ENCODE measurements at places on chromosomes 7 and 10.

DNA sequence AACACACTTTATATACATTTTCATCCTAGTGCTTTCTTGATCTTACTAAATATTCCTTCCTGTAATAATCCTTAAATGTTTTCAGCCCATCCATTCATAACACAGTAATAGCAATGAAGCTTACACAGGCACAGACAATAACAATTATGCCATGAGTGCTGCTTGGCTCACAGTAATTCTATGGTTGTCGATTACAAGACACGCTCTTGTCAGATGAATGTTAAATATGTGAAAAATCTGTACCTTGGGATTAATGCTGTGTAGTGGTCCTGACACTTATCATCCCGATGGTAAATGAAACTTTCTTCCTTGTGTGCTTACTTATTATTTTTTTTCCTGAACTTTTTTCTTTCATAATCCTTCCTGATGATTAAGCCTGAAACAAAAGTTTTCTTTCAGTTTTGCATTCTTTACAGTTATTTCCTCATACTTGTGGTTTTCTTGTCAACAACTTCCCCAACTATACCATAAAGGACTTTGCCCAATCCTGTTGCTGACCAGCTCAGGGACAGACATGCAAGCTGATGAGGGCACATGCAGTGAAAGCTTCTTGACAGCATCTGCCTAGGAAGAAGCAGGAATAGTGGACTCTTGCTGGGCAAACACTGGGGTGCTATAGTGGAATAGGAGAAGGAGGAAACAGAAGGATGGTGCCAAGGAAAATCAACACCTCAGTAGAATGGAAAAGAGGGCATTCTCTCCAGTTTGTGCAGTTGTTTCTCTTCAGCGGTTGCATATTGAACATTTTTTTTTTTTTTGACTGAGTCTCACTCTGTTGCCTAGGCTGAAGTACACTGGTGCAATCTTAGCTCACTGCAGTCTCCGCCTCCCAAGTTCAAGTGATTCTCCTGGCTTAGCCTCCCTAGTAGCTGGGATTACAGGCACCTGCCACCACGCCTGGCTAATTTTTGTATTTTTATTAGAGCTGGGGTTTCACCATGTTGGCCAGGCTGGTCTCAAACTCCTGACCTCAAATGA is 6.7 kb upstream of the MGAM2 start:
- DNase-seq, result peak; percentile 29

- peak; percentile 82 for DNase-seq
Measured at GRCh38 chr7:18570890-18571478, 75.4 kb downstream of the HDAC9 start.

- DNase-seq, result no peak
Measured at GRCh38 chr10:113945687-113946085, 91.2 kb downstream of the NHLRC2 start.

DNA sequence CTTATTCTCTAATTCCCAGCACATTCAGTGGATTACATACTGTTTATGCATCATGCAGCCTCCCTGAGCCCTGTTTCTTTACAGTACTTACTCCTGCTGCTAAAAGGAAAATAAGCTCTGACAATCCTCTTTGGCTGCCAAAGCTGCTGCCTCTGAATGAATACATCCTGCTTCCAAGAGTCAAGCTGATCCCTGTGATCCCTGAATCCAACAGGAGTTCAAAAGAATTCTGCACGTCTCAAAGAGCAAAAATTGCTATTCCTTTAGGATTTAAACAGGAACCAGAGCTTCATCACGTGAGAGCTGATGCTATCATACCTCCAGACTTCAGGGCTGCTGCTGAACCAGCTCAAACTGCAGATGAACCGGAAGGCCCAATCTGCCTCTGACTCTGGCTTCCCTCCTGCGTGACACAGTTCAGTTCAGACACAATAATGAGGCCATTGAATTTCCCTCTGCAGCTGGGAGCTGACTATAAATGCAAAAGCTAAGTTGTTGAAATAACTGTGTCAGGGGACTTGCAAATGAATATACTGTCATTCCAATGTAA is 851.0 kb upstream of the PHF14 start:
- DNase-seq, result peak; percentile 92

GRCh38 chr10:45558425-45558824 is 114.1 kb downstream of the ZFAND4 start:
- DNase-seq, result no peak

GRCh38 chr10:129949891-129950291 is 14.2 kb downstream of the EBF3 start:
- peak; percentile 73 for DNase-seq

- peak; percentile 97 for DNase-seq
Measured at GRCh38 chr10:51892965-51893658, 193.7 kb upstream of the CSTF2T start.

DNA sequence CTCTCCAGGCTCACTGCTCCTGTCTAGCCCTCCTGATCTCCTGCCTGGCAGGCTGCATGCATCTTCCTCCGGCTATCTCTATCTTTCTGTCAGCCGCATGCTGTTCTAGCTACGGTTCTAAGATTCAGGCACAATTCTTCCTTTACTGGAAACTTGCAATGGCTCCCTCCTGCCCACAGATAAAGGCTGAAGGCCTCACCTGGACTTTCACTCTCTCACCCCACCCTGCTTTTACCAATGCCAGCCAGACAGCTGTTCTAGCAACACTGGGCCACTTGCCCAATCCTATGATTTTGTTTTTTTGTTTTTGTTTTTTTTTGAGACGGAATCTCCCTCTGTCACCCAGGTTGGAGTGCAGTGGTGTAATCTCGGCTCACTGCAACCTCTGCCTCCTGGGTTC is 38.3 kb downstream of the BEND7 start:
- DNase-seq, result no peak

DNA sequence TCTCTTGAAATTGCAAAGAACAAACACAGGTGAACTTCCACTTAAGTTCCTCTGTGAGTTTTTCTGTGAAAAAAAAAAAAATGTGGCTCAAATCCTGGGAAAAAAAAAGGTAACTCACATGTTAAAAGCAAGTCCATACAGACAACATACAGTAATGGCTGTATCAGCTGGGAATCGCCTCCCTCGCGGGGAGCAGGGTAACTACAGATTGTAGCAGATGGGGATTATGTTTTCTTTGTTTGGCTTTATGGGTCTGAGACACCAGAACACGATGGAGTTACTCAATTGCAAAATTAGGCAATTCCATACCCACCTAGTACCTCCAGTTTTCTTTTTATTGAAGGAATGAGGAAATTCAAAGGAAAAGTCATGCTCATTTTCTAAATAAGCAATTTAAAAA is 42.3 kb downstream of the FEZF1 start:
- peak; percentile 92 for DNase-seq

GRCh38 chr7:12089951-12090756 is 120.9 kb upstream of the TMEM106B start:
- peak; percentile 39 for DNase-seq

DNA sequence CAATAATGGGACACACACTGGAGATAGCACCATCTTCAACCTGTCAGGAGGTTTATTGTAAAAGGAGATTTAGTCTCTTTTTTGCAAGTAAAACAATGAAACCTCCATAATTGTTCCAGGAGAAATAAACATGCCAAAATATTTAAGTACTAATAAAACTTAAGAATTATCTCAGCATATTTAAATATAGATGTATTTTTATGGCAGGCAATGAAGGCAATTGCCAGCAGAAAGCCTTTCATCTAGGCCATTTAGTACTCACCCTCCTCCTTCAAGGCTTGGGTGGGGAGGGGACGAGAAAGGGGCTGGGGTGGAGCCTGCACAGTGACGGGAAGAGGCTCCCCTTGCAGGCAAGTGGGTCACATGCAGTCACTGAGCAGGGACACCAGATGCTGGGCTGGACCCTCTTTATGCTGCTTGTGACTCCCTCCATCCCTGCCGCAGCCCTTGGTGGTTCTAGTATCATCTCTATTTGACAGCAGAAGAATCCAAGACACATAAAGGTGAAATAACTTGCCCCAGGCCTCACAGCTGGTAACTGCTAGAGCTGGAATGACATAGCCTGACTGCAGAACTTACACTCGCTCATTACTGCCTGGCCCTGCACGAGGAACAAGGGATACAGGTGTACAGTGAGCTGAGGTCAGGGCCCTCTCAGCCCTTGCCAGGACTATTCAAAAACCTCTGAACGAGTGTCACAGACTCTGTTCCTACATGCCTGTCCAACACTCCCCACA is 449.5 kb upstream of the ZMIZ1 start:
- peak; percentile 21 for DNase-seq

GRCh38 chr7:137682596-137682995 is 164.2 kb downstream of the DGKI start:
- no peak for DNase-seq

DNA sequence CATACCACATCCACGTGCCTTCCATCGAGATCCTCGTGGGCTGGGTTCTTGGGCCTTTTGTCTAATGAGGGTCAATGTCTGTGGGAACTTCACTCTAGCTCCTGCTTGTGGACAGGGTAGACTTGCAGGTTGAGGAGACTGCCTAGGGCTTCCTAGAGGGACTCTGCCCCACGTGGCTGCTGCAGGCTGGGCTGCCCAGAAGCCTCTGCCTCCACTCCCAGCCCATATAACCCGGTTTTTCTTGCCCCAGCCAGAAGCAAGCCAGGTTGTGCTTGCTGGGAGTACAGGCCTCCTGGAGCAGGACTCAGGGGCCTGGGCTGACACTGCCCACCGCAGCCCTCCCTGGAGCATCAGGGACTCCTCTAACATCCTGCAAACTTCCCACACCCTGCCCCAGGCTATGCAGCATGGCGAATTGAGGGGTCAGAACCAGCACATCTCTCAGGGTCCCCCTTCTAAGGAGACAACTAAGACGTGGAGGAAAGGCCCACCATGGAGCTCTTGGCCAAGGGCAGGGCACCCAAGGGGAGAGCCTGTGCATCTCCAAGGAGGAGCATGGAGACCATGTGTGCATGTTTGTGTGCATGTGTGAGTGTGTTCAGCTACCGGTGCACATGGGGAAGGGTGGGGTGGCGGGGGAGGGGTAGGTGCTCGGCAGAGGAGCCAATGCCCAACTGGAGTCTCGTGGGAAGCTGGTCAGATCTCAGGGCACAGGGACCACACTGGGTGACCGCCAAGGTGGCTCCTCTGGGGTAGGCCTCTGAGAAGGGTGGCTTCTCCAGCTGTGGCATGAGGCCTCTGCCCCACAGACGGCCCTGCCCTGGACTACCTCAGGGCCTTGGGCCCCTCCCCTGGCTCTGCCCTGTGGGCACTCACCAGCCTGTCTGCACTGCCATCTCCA is 62.6 kb downstream of the RASGEF1A start:
- DNase-seq, result no peak

- no peak for DNase-seq
Measured at GRCh38 chr10:3858051-3858845, 73.2 kb upstream of the KLF6 start.

All from NCI-H69 (cell line).